ENCODE measurements at places on chromosomes 6 and 20.
A peak's percentile ranks its signal among the peaks of the same experiment; 100 is the strongest.

GRCh38 chr20:10924644-10925201 lies 250.9 kb upstream of the JAG1 start:
- DNase-seq, result no peak

DNA sequence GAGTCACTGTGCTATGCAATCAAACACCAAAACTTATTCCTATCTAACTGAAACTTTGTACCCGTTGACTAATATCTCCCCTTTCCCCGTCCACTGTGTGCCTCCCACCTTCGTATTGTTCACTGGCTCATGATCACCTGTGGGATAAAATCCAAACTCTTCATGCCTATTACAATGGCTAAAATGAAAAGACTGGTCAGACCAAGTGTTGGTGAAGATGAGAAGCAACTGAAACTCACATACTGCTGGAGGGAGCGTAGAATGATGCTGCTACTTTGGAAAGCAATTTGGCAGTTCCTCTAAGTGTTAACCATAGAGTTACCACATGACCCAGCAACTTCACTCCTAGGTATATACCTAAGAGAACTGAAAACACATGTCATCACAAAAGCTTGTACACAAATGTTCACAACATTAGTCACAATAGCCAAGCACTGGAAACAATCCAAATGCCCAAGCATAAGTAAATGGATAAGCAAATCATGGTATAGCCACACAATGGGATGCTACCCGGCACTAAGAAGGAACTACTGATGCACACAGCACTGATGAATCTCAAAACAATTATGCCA lies 13.1 kb downstream of the RPS10 start:
- no peak for DNase-seq

DNA sequence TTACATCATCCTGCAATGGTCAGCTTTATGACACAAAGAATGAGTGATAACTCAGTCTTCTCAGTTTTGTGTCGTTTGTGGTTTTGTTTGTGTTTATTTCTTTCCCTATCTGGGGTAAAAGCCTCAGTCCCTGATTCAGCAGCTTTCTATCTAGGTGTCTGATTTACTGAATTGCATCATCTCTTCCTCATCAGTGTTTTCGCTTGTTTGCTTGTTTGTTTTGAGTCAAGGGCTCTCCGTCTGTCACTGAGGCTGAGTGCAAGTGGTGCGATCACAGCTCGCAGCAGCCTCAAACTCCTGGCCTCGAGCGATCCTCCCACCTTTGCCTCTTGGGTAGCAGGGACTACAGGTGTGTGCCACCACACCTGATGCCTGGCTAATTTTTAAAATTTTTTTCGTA lies 548.9 kb downstream of the PRKN start:
- DNase-seq, result no peak

- DNase-seq, result no peak
These were observed 93.3 kb downstream of the SCML4 start for GRCh38 chr6:107730683-107731314.

DNA sequence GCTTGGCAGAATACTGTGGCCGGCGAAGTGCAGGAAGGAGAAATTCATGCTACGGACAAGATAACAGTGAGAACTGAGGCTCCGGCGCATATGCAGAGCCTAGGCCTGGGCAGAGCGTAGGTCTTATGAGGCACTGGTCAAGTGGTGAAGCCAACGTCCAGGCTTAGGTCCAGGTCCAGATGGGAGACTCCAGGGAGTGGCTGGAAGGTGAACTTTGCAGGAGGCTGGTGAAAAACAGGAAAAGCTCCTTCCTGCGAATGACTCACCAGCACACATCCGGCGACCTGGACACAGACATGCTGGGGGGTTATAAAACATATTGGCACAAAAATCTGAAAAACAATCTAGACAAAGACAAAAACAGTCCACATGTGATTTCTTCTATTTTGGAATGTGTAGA lies 15.4 kb downstream of the C6orf141 start:
- no peak for DNase-seq

DNA sequence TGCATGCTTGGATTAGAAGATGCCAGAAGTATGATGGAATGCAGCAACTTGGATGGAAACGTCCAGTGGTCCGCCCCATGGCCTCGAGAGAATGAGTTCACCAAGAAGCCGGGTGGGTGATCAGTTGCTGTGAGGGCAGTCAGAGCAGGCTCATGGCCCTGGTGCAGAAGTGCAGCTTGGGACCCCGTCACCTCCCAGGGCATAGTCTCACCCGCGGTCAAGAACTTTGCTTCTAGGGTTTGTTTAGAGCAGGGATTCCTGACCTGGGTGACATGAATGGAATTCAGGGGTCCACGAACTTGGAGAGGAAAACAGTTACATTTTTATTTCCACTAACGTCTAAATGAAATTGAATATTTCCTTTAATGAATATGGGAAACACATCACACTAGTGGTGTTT lies 216.5 kb upstream of the SNX9 start:
- DNase-seq, result no peak

DNA sequence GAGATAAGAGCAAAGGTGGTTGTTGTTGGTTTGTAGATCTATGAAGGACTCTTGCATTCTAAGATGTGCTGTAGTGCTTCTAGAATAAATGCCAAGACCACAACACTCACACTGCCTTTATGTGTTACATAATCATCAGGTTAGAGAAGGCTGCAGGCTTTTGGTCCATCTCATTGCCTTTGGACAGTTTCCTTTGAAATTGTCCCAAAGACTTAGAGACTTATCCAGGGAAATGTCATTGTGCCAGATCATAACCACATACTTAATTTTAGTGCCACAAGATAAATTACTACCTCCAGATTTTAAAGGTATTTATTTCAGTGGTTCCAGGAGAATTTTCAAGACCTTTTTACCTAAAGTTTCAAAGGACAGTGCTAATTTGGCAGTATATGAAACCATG lies 666.6 kb upstream of the CITED2 start:
- DNase-seq, result no peak

DNA sequence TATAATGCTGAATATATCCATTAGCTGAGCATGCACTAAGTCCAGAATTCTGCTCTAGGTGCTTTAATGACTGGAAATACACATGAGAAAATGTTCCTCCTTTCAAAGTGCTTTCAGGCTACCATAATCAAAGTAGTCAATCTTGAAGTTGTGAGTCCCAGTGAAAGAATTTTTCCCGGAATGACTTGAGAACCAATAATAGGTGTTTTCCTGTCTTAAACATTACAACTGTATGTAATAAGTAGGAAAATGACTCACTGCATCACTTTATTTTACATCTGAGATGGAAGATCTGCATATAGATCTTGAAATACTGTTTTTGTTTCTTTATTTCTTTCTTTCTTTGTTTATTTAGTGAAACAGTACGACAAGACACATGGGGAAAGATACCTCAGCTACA lies 437.4 kb upstream of the JAG1 start:
- DNase-seq, result no peak

DNA sequence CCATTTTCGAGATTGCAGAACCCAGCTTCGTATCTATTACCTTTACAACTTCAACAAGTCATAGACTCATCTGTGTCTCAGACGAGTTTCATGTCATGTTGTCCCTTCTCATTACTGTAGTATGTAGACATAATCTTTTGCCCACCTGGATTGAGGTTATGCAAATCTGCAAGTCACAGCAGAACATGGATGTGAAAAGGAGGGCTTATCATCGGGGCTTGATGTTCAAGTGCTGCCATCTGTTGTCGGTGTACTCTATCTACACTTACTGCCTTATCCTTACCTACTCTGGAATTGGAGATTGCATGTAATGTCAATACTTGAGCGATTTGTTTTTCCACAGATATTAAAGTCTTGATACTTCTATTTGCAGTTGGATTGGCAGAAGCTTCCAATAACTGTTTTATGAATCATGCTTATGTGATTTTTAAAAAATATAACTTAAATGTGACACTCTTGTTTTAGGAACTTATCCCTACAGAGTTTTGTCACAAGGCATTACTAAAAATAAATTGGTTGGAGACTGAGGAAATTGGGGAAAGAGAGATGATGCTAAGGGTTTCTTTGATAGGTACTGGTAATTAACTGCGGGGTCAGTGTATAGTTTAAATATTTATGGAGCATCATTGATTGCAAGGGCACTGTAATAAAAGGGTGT lies 3.0 kb upstream of the GOPC start:
- DNase-seq, result peak; percentile 47

DNA sequence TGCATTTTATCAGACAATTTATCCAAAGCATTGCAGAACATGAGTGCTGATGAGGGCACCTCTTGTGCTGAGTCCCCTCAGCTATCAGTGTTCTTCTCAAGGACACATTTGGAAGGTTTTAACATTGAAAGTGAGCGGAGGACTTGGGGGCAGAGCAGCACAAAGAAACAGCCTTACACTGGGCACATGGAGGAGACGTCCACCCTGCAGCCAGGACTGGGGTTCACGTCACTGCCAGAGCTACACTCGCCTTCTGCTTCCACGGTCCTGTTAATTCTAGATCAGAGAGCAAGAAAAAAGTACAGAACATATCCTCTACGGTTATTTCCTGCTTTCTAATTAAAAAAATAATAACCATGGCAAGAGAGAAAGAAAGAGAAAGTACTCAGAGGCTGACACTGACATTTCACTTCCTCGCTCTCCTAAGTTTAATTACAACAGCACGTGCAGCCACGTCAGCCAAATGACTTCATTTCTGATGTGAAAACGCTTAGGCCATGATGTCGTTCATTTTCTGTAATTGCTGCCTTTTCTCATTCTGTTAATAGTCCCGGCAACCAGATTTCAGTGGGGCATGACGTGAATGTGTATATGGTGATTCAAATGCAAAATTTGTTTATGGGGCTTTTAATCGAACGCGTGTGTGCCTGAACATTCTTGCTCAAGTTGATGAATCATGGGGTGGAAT lies 5.1 kb downstream of the PRND start:
- peak; percentile 69 for DNase-seq

- no peak for DNase-seq
These were observed 336.8 kb downstream of the HDGFL1 start for GRCh38 chr6:22906091-22906549.

DNA sequence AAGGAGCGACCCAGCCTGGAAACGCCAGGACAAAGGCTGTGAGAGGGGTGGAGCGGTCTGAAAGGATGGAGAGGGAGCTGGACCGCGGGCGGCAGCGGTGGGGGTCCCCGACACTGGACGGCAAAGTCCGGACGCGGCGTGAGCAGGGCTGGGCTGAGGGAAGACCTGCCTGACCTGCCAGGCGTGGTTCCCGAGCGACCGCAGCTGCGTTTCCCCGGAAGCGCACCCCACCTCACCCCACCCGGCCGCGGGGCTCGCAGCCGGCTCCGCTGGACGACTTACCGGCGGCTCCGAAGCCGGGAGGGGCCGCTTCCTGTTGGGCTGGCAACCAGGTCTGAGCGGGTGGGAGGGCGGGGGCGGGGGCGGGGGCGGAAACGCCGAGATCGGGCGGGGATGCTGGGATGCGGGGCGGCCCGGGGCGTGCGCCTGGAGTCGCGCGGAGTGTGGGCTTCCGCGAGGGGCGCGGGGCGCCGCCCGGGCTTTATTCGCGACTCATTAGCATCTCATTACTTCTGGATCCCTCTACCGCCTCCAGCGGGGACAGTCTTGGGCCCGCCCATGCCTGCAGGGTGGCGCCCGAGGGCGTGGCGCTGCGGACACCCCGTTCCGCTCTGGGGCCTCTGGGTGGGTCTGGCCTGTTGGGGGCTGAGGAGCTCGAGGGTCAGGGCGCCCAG lies at the start of gene MICAL1:
MICAL1 (minus strand) TSS at position 336 of the 674 bp plus-strand sequence. CDS start 1,576 bp downstream, outside the sequence.
- peak; percentile 72 for DNase-seq

DNA sequence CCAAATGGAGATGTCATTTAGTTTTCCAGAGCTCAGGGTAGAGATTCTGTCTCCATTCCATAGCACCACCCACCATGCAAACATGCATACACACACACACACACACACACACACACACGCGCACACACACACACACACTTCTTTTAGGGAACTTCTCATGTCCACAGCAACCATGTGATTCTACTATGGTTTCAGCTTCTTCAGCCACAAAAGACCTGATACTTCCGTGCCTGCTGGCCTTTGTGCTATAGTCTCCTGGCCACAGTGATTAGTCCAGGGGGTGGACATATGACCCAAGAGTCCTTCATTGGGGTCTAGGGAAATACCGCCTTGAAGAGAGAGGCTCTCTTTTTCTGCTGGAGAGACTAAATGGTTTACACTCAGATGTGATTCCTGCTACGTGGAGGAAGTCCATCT lies 53.5 kb downstream of the CARMIL1 start:
- DNase-seq, result peak; percentile 17

DNA sequence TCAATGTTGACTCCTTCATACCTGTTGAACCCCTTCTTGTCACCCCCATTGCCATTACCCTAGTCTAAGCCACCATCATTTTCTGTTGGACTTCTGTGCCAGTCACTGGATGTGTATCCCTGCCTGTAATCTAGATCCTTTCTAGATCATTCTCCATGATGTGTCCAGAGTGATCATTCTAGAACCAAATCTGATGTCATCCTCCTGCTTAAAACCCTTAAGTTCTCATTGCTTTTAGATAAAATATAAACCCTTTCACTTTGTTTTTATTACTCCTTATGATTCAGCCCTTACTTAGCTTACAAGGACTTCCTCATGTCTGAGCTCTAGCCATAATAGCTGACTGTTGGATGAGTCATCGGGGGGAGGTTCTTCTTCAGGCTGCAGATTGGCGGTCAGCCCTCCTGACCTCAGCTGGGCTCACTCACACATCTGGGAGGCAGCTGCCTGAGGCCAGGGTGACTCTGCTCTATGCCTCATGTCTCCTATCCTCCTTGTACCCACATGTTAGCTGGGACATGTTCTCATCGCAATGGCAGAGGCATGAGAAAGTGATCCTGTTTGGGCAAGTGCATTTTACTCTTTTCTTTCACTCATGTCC lies 287.6 kb downstream of the ESR1 start:
- peak; percentile 45 for DNase-seq

- DNase-seq, result no peak
These were observed 75.2 kb downstream of the PRL start for GRCh38 chr6:22221630-22222029.

DNA sequence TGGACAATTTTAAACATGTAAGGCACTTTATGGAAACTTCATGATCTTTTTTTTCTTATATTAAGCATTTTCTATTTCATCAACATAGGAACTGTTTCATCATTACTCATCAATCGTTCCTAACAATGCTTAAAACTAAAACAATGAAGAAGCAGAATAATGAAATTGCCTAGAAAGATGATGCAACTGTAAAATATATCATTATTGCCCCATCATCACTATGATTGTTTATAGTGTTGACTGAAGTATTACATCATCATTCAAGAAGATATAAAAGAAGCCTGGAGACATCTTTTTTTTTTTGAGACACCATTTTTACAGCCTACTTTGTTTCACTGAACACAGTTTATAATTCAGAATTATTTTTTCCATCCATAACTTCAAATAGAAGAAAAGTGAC lies 147.2 kb downstream of the TRDN start:
- DNase-seq, result no peak

DNA sequence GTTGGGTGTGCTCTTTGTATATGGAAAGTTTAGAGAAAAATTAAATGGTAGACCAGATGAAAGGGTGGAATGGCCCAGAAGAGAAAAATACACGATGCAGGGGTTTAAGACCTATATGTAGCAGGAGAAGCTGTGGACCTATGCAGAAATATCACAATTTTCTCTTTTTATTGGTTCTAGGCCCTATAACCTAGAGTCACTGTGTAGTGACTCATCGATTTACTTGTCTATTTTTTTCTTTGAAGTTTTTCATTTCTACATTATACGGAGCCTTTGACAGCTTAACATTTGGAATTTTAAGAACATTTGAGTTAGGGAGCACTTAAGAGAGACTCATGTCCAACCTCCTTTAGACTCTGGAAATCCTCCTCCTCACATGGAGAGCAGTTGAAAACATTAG lies 28.3 kb upstream of the ADGRF1 start:
- DNase-seq, result no peak

Measured in RPMI8226 (cell line).